GM20000 (cell line): ENCODE measurements at places on chromosomes 3 and 15.

GRCh38 chr3:71143493-71143892, 440.0 kb downstream of the FOXP1 start:
- no peak for DNase-seq

GRCh38 chr3:171333784-171334464, 126.3 kb downstream of the TNIK start:
- no peak for DNase-seq

GRCh38 chr3:115658032-115658336, 34.7 kb downstream of the GAP43 start:
- no peak for DNase-seq

DNA sequence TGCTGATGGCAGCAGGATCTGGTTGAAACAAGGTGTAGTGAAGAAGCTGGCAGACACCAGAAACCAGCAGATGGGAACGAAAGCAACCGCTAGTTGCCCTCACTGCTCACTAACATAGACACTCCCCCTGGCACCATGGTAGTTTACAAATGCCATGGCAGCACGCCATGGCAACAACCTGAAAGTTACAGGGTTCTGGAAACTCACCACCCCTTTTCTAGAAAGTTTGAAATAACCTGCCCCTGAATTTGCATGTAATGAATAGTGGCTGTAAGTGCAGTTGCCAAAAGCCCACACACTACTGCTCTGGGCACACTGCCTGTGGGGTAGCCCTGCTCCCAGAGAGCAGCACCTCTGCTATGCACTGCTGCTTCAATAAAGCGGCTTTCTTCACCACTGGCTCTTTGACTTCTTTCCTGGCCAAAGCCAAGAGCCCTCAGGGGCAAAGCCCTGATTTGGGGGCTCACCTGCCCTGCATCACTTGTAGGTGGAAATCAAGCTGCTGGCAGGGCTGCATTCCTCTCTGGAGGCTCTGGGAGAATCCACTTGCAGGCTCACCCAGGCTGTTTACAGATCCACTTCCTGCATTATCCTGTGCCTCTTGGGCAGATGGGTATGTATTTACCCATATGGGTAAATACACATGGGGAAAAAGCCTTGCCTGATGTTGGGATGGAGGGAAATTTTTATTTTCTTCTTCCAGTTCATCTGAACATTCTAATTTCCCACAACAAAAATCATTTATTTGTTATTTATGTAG, 2.0 kb upstream of the GP9 start:
- no peak for DNase-seq

DNA sequence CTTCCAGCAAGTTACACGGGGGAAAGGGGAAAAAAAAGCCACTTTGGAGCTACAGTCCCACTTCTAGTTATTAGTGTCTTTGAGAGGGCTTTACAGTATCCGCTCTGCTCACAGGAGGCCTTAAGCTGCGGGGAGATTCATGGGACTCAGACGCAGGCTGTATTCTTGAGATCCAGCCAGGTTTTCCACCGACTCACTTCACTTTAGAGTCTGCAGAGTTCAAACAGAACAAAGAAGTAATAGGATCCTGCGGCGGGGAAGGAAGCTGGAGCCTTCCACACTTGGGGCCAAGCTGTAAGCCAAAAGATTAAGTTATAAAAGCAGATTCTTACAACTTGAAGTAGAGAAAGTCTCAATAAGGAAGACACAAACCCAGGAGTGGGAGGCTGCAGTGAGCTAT, 60.2 kb upstream of the FAM174B start:
- DNase-seq, result no peak

GRCh38 chr15:72562878-72563277, 88.7 kb downstream of the ARIH1 start:
- no peak for DNase-seq

DNA sequence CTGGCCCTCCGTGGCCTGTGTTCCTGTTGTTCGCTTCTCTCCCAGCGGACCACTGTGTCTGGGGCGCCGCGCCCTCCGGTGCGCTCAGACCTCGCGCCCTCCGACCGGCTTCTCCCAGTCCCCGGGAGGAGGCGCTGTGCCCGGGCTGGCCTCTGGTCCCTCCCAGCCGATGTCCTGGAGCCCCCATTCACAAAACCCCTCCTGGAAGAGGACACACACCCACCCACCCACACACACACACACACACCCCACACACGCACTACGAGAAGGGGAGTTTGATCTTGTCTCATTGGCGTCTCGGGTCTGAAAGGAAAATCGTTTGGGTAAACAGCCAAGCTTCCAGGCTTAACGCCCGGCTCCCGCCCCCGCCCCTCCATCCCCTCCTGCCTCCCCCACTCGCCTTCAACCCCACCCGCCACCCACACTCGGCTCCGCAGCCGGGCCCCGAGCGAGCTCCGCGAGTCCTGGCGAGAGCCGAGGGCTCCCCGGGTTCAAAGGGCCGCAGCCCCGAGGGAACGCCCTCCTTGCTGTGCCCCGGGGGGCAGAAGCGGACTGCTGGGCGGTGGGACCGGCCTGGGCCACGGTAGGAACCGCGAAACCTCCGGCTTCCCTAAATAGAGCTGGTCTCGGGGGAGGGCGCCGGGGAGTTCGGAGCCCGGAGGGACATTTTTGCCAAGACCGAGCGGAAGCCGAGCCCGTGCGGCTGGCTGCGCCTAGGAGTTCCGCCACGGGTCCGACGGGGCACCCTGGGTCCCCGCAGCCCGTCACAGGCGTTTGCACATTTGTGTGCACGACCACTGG, 23.6 kb downstream of the NR2F2 start:
- no peak for DNase-seq

DNA sequence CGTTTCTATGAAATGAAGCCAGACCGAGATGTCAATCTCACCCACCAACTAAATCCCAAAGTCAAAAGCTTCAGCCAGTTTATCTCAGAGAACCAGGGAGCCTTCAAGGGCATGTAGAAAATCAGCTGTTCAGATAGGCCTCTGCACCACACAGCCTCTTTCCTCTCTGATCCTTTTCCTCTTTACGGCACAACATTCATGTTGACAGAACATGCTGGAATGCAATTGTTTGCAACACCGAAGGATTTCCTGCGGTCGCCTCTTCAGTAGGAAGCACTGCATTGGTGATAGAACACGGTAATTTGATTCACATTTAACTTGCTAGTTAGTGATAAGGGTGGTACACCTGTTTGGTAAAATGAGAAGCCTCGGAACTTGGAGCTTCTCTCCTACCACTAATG, 41.9 kb upstream of the TRA2B start:
- no peak for DNase-seq

GRCh38 chr3:80157546-80157945, 389.7 kb upstream of the ROBO1 start:
- DNase-seq, result no peak

DNA sequence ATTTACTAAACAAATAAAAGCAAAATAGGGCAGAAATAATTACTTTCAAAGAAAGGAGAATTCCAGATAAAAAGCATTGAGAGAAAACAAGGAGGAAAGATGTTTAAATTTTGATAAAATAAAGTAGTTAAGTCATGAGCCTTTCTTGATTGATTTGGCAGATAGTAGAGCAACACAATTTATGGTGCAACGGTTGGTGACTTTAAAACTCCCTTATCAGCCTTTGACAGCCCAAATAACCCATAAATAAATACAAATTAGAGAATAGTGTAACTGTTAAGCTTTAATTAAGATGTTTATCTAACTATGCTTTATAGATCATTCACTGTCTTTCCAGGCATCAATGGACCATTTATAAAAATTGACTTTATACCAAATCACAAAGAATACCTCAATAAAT, 54.0 kb upstream of the EIF1B start:
- no peak for DNase-seq

DNA sequence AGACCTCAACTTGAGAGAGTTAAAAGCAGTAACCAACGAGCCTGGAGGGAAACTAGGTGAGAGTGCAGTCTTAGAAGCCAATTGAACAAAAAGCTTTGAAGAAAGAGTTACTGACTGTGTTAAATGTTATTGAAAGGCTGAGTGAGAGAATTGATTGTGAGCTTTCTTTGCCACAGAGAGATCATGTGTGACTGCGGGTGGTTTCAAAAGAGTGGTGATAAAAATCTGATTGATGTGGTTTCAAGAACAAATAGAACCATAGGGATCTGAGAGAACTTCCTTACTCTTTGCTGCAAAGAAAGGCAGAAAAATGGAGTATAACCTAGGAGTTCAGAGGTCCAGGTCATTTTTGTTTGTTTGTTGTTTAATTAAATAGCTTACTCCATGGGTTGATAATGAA, 759.9 kb upstream of the ALCAM start:
- no peak for DNase-seq

DNA sequence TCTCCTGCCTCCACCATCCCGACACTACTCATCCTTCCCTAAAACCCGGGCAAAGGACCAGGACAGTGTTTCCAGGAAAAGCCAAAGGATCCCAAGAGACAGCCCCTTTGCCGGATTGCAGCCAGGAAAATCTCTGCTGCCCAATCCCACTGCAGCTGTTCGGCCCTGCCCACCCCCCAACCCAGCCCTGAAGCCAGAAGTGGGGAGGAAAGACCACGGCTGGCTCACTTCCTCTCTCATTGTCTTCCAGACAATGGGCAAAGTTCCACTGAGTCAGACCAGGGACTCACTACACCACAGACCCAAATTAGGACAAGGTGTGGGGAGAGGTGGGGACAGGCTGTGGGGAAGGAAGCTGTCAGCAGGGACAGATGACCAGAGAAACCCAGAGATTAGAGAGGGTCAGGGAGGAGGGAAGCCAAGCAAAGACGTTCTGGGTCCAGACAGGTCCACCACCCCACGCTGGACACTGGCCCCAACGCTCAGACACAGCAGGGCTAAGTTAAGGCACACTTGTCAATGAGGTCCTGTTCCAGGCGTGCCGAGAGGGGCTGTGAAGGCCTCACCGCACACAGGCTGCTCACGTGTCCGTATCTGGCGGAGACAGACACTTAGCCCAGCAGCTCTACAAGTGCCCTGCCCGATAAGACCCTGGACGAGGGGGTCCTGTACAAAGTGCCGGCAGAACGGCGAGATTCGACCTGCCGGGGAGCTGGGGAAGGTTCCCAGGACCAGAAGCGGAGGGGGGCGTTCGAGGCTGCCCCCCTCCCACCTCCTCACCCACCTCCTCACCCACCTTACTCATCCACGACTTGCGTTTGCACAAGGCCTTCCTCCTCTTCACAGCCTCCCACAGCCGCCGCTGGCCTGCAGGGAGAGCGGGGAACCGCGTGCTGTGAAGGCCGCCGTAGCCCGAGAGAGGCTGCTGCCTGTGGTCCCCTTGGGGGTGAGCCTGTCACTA, 21.9 kb downstream of the TNK2 start:
- no peak for DNase-seq

- DNase-seq, result no peak
Observed at GRCh38 chr3:13352621-13353131, 67.4 kb downstream of the NUP210 start.

- DNase-seq, result no peak
Observed at GRCh38 chr3:133901083-133901482, 5.4 kb upstream of the RAB6B start.

DNA sequence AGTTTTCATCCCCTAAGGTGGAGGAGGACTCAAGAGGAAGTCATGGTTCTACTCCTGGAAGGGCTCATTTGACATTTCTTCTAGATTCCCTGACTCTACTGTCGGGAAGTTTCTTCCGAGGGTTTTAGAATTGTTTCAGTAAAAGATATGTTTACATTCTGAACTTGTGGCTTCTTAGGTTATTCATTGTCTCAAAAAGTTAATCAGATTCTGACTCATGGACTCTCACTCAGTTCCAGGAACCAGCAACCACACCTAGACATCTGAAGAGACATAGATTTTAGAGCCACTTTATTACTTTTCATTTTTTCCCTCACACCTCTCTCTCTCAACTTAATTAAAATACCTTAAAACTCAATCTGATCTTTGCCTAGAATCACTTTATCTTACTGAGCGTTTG, 862.6 kb downstream of the AGBL1 start:
- DNase-seq, result no peak

GRCh38 chr15:82552861-82553260, 12.6 kb upstream of the RPS17 start:
- DNase-seq, result no peak

DNA sequence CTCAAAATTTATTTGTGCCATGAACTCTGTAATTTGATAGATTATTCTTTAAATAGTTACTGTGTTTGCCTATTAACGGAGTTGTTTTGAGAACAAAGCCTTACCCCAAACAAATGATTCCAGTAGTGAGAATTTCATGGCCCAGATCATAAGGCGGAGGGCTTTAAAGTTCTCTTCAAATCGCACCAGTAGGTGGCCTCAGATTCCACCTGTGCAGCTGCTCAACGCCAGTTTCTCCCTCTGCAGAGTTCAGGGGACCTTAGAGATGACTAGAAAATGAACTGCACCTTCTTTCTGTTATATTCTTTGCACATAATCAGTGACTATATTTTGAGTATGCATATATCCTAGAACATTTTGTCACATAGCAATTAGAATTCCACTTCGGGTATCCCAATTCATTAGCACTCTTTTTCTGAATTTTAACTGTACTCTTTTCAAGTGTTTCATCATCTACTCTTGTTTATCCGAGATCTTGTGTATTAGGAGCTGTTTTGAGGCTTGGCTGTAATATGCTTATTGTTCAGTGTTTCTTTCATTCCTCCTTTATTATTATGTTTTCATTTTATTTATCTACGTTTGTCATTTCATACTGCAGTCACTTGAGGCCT, 232.6 kb upstream of the CHRM5 start:
- peak; percentile 35 for DNase-seq

DNA sequence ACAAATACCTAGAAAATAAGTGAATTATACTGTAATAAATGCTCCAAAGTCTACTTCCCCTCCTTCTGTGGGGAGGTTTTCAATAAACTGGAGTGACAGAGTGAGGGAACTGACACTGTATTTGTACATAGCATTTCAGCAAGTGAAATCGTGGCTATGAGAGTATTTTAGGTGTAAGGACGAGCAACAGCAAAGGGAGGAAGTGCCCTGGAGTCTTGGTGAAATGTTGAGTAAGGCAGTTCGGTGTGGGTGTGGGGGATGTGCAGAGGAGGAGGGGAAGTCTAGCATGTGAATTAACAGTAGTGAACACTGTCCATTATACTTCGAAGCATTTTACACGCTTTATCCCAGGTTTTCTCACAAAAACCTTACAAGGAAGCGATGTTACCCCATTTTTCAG, 18.1 kb upstream of the P2RY13 start:
- no peak for DNase-seq

- DNase-seq, result no peak
Observed at GRCh38 chr15:48974882-48975281, 11.2 kb upstream of the SHC4 start.

GRCh38 chr15:63420333-63420747, 38.7 kb upstream of the CA12 start:
- DNase-seq, result no peak

DNA sequence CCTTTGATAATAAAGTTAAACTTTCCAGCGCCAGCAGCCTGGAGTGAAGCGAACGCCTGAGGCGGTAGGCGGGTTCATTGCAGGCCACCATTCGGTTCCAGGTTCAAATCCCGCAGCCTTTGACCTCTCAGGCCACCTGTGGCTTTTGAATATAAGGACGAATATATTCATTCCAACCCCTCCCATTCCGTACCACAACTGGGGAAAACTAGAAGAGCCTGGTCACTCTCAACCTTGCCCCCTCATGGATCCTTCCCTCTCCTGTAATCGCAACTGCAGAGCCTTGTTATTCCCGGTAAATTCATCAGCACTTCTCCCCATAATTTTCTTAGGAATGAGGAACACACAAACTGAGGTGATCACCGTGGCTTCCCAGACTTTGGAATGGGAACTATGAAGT, 35.2 kb downstream of the ZIC4 start:
- no peak for DNase-seq
